ENCODE measurements at places on chromosomes 4 and X.

- DNase-seq = peak; percentile 40
These were observed 159.6 kb downstream of the TET2 start for GRCh38 chr4:105306158-105306781.

- DNase-seq = no peak
These were observed 298.8 kb downstream of the GBA3 start for GRCh38 chr4:22991576-22991975.

DNA sequence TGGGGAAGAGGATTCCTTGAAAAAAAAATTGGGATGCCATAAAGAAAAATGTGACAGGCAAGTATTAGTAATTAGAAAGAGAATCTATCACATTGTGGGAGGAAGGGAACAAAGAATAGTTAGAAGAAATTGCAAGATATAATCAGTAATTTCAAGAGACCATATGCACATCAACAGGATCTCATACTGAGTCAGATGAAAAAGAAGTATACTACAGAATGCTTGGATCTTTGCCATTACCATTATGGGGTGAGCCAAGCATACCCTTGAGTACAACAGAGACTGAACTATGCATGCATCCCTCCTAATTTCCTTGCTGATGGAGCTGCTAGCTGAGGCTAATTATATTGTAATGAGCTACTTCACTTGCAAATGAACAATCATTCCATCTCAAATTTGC lies 287.6 kb downstream of the PAPSS1 start:
- no peak for DNase-seq

DNA sequence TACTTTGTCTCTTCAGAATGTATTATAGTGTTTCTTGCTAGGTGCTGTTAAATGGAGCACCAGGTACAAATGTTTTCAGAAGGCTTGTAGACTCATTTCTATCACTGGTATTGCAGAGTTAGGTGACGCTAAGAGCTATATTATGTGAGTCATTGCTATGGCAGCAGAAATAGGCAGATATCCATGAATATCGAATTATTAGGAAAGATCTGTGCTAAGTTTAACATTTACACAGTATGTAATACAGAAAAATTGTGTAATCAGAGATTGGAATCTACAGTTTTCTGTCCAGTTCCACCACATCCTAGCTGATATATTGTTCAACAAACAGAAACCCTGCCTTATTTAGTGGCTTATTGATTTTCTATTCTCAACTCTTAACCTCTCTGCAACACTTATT lies 1025.5 kb downstream of the STIM2 start:
- no peak for DNase-seq

- no peak for DNase-seq
These were observed 50.6 kb upstream of the GATB start for GRCh38 chr4:151811403-151811802.

All from stimulated activated CD4-positive, alpha-beta T cell treated with anti-CD3 and anti-CD28 coated beads, Interleukin-2, amount 100 ng/mL, for 4 hours (primary cell).